ENCODE measurements at places on chromosomes 4 and X.

GRCh38 chrX:35382966-35383365 lies 415.2 kb upstream of the MAGEB16 start:
- DNase-seq, result no peak

GRCh38 chr4:118801895-118802575 lies 33.9 kb downstream of the SEC24D start:
- no peak for DNase-seq

DNA sequence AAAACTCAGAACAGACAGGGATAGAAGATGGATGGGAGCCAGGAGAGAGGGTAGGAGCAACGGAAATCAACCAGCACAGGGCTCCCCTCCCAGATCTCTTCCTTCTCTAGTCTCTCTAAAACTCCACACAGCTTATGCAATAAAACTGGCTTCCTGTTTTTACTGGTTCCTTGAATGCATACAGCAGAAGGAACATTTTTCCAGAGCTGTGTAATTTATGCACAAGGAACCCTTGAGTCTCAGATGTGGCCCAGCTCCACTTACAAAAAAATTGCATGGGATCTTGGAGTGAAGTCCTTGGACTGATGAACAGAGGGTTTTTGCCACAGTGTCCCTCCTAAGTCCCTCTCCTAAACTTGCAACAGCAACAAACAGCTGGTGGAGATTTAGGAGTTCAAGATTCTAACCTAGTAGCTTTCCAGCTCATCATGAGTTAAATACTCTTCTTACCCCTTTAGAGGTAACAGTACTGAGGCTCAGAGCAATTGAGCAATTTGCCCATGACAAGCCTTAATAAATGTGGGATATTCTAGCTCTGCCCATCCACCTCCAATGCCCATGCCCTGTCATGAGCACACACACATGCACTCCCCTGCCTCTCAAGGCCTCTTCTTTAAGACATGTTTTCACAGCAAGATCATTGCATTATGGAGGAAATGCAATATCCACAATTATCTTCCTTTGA lies 18.4 kb upstream of the CC2D2A start:
- DNase-seq, result no peak

DNA sequence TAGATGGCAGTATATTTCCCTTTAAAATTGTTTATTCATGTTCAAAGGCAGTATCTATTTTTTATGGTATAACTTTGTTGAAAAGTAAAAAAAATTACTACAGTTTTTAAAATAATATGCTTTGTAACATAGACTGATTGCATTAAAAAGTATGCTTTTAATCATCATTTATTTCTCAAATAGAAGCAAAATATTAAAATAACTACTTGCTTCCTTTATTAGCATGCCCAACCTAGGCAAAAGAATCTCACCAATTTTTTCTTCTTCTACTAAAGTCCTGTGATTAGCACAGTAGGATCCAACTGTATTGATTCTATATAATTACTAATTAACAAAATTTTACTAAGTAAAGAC lies 69.6 kb upstream of the NFKB1 start:
- DNase-seq, result no peak

GRCh38 chrX:16718824-16719333 lies 533 bp upstream of the SYAP1 start:
- no peak for DNase-seq

- no peak for DNase-seq
These were observed 1.9 kb downstream of the GPC4 start for GRCh38 chrX:133413218-133413925.

GRCh38 chr4:101265816-101266172 lies 81.5 kb downstream of the PPP3CA start:
- no peak for DNase-seq

DNA sequence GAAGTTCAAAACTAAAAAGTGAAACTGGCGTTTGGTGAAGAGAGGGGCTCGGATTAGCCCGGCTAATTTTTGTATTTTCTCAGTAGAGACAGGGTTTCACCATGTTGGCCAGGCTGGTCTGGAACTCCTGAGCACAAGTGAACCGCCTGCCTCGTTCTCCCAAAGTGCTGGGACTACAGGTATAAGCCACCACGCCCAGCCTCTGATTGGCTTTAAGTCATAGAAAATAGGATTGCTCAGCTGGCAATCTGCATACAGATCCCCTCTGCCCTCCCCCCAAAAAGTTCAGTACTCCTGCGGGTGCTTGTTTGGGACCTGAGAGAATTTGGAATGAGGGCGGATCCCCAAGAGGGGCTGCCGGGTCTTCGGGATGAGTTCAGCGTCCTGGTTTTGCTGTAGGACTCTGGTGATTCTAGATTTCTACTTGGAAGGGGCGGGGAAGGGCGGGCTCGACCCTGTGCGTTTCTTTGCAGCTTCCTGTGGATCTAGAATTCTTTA lies 537 bp upstream of the PRKX start:
- DNase-seq, result no peak

- DNase-seq, result no peak
These were observed 665.6 kb upstream of the PRKX start for GRCh38 chrX:4379071-4379470.

DNA sequence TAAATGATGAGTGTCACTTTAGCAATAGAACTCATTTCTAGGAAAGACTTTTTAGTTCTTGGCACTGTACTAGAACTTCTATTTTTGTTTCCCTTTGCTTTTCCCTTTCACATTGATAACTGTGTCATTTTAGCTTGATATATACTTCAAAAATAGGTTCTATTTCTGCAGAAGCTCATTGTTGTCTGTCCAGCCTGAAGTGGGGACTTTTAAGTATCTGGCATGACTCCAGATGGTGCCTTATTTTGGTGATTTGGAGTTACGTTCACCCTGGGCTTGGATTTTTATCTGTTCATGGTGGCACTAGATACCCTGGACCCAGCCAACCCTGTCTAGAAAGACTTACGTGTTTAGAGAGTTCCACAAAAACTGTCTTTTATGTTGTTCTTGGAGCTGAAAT lies 3.4 kb downstream of the ABHD18 start:
- no peak for DNase-seq

- DNase-seq, result no peak
These were observed 27.5 kb downstream of the TSPAN5 start for GRCh38 chr4:98630737-98631454.

DNA sequence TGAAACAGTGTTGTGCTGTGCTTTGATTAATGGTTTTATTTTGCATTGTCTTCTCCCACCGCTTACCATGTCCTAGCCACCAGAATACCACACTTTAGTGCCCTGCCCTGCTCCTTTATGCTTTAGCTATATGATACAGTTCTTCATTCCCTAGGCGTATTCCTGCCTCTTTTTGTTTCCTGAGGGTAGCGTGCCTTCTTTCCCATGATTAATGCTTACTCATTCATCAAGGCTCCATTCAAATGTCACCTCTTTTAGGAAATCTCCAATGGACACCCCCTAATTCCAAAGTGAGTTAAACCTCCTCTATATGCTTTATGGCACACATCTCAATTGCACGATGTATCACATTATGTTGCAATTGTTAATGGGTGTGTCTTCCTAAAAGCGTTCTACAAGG lies 46.3 kb downstream of the SPANXD start:
- DNase-seq, result no peak

GRCh38 chrX:41468647-41469323 lies 21.6 kb downstream of the NYX start:
- no peak for DNase-seq

DNA sequence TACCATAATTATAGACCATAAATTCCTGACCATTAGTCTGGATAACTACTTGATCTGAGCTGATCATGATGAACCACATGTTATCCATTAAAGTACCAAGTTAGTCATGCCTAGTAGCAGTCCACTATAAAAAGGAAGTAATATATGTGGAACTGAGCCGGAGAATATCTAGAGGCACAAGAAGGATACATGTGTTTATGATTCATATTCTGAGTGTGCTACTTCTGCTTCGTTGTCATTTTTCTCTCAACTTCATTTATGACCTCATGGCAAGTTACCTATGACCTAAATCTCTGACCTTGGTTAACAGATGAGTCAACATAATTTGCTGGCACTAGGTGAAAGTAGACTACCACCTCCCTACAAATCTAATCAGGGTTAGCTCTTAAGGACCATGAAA lies 56.5 kb upstream of the ANKRD17 start:
- no peak for DNase-seq

DNA sequence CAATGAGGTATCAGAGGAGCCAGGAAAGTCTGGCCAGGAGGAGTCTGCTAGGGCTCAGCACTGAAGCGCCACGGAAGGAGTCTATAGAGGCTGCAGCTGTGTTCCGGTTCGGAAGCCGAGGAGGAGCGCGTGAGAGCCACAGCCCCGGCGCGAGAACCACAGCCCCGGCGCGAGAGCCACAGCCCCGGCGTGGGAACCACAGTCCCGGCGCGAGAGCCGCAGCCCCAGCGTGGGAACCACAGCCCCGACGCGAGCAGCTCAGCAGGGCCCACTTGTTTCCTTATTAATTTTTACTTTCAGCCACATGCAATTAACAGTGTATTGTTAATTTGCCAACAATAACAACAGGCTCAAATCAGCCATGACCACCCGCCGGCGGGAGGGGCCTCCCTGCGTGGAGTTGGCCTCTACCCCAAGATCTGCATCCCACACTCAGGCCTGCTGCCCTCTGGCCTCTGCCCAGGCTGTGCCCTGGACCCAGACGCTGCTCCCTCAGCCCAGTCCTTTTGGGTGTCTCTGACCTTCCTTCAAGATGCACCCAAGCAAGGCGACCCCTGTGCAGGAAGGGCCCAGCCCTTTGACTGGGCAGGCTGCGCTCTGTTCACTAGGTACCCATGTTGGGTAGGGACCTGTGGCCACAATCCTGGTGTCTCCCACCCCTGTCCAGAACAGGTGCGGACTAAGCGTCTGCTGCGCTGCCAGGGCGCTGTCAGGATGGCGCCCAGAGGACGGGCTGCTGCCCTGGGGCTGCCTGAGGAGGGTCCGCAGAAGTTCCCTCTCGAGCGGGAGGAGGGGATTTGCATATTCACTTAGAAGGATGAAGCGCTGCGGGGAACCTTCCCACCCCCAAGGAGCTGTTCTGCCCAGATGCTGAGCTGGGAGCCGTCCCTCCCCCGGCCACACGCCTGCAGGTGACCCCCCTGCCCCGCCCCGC lies 113.8 kb downstream of the ADRA2C start:
- DNase-seq, result no peak

DNA sequence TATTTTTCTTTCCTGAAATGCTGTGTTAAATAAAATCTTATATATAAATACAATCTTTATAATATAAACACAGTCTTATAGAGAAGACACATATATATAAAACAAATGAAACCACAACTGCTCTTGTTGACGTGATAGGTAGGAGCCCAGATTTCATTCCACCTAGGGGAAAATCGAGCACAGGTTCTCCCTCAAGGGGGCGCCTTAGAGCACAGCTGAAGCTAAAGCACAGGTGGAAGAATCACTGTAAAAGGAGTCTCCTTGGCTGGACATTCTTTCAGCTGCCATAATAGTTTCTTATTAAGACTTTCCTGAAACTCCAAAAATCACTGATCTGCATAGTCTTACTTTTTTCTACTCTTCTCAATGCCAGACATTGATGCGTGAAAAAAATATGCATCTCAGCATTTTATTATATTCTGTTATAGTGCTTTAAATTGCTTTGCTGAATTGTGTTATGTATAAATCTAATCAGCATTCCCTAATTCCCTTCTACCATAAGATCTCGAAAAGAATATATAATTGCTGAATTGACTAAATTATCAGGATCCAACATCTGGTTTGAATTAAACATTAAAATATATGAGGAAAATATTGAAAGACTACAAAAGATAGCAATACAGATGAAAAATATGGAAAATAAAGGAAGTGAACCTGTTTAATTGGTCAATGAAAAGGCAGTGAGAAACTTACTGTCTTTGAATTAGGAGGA lies 25.5 kb upstream of the RXFP1 start:
- DNase-seq, result no peak

GRCh38 chr4:1288786-1289185 lies 905 bp upstream of the MAEA start:
- no peak for DNase-seq

- DNase-seq, result no peak
These were observed 67.2 kb downstream of the LHFPL1 start for GRCh38 chrX:112612558-112612957.

- no peak for DNase-seq
These were observed 635.2 kb upstream of the FRG1 start for GRCh38 chr4:189305500-189305899.

GRCh38 chr4:144499777-144500176 lies 146.2 kb upstream of the HHIP start:
- no peak for DNase-seq

GRCh38 chr4:151325111-151325948 lies at the start of gene SH3D19:
TSS of gene SH3D19 (minus strand) at chr4:151325605. CDS start at chr4:151325352, 253 bp downstream.
- DNase-seq, result peak; percentile 61

GRCh38 chrX:44843753-44844152 lies at the start of gene DUSP21:
TSS of gene DUSP21 (plus strand) at chrX:44844021. CDS start at chrX:44844133, 112 bp downstream.
- DNase-seq, result no peak

- DNase-seq, result no peak
These were observed 19.1 kb upstream of the XAGE2 start for GRCh38 chrX:52349681-52350080.

DNA sequence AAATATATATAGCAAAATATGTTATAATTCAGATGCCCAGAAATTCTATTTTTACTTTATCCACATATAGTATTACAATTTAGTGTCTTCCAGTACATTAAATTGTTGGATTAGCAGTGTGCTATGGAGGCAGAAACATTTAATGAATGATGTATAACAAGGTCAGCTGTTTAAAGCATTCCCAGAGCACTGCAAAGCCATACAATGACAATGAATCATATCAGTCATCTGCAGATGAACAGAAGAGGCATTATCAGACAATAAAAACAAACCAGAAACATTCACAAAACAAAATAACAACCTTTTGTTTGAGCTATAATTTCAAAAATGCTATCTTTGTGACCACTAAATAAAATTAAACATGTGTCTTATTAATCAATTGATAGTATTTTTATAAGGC lies 524.2 kb downstream of the FAT4 start:
- DNase-seq, result no peak

DNA sequence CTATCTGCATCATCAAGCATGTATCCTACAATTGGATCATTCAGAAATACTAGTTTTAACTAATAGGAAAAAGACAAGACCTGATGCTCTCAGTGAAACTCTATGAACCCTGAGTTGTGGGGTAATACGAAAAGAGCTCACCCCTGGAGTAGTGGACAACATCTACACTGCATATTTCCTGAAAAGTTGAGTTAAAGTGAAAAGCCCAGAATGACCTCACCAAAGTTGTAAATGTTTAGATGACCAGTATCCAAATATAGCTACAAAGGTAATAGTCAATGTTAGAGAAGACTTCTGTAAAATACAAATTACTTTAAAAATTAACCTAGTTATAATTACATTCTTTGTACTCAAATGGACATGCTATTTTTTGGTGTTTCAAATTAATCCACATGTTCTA lies 52.8 kb upstream of the SRPX start:
- DNase-seq, result no peak

DNA sequence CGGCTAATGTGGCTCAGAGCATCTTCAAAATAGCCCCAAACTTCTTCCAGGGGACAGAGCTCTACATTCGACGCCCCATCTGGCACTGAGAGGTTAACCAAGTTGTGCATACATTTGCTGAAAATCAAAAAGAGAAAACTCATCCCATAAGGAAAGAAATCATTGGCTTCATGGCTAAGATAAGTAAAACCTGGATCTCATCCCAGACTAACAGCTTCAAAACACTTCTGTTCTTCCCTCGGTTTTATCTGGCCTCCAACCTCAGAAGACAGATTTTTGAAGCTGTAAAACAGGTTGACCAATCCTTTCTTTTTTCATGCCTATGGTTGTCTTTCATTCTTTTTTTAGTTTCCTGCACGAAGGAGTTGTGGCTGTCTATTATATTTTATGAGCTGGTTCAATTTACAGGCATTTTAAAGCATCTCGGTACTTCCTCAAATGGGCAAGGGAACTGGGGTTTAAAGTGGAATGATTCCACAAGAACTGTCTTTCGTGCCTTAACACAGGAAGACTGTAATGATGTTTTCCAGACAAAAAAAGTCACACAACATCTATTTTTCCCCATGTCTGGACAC lies 107.6 kb downstream of the DLG3 start:
- no peak for DNase-seq
